ENCODE measurements at places on chromosomes 1 and 21. TPM values are rescaled to one million over a fixed set of nuclear protein-coding genes. Genes with fewer than 3 reads are reported as not detected.

Gene PTGFR
- not detected for total RNA-seq

Gene FAM72D
- 5.1 TPM for total RNA-seq

Gene SLAMF9
- not detected for total RNA-seq

Gene CASZ1
- 9.5 TPM for total RNA-seq

Gene FNDC10
- total RNA-seq, result 8.8 TPM

Gene LCE2C
- total RNA-seq, result not detected

Gene PAQR6
- 8.3 TPM for total RNA-seq

Gene TRIM67
- total RNA-seq, result not detected

Gene PLPPR4
- not detected for total RNA-seq

Gene SERTAD4
- not detected for total RNA-seq

Gene ADAM30
- total RNA-seq, result not detected

Data from T-helper 1 cell treated with Interleukin-12 subunit alpha and Interleukin-12 subunit beta and Interleukin-4 antibody, amounts not matched to agents 30 ng/mL and 1 ng/mL, for 36 hours (primary cell).